IMR-90 (cell line): ENCODE measurements at places on chromosomes 12 and 14. TPM values are rescaled to one million over a fixed set of nuclear protein-coding genes. Genes with fewer than 3 reads are reported as not detected.

Gene MGST1
- 87.2 and 105 TPM in 2 replicates for total RNA-seq

Gene TEX52
- total RNA-seq, result not detected in 2 replicates

Gene MSI1
- not detected in 2 replicates for total RNA-seq

Gene RERG
- total RNA-seq, result not detected in 2 replicates

Gene MRPL51
- total RNA-seq, result 80.1 and 126 TPM in 2 replicates

Gene BEGAIN
- 0.18 and 0.28 TPM in 2 replicates for total RNA-seq

Gene CHGA
- not detected in 2 replicates for total RNA-seq

Gene MMP14
- 124 and 156 TPM in 2 replicates for total RNA-seq

Gene PHC1
- 9.1 and 9.7 TPM in 2 replicates for total RNA-seq

Gene RPS6KL1
- total RNA-seq, result 0.72 and 1.1 TPM in 2 replicates

Gene PIP4K2C
- total RNA-seq, result 12.5 and 14.4 TPM in 2 replicates

Gene DEPDC4
- total RNA-seq, result 0.72 and 7.5 TPM in 2 replicates

Gene BHLHE41
- total RNA-seq, result 0.72 and 1.1 TPM in 2 replicates

Gene FAM181A
- not detected in 2 replicates for total RNA-seq

DNA sequence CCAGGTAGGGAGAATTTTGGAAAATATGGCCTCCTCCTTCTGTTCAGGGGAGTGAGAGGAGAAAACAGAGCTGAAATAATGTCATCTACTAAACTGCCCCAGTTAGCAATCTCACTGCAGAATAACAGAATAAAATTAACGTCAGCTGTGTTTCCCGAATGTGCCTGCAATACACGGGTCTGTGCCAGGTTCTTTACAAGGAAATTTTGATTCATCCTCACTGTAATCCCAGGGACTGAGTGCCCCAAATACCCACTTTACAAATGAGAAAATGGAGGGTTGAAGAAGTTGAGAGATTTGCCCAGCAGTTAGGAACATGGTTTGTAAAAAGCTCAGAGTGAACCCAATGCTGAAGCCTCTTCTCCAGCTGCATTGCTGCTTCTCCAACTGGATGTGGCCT, 21.3 kb upstream of the SERPINA6 start:
- DNase-seq, result no peak

GRCh38 chr12:131042834-131043245, 89.1 kb downstream of the ADGRD1 start:
- no peak for DNase-seq

GRCh38 chr14:104573930-104574329, 5.6 kb upstream of the C14orf180 start:
- no peak for DNase-seq

DNA sequence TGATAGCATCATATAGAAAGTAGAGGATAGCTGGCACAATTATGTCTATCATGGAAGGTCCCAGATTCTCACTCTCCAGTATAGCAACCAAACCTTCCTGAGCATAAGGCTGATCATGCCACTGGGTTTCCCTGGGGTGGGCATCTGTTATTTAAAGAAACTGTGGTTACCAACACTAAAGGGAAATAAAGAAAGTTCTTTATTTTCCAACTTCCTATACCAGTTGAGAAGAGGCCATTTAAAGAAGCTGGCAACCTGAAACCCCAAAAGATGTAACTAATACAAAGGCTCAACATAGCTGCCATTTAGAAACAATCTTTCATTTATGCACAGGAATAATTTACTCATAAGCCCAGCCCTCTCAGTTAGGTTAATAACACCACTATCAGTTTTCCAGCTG, 3.1 kb downstream of the BCAT1 start:
- no peak for DNase-seq

GRCh38 chr12:13242936-13243335, 46.4 kb downstream of the EMP1 start:
- no peak for DNase-seq

DNA sequence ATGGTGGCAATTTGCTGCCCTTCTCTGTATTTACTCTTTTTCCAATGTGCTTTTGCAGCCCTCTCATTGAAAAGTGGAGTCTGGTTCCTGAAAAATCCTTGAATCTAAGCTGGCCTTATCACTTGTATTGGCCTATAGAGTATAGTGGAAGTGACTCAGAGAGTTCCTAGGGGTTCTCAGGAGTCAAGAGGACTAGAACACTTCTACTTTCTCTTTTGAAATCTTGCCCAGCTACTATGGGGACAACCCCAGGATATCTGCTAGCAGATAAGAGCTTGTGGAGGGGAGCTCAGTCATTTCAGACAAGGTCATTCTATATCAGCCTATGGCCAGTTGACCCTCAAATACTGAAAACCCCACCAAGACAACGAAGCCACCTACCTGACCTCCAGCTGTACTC, 26.7 kb upstream of the WSCD2 start:
- no peak for DNase-seq

DNA sequence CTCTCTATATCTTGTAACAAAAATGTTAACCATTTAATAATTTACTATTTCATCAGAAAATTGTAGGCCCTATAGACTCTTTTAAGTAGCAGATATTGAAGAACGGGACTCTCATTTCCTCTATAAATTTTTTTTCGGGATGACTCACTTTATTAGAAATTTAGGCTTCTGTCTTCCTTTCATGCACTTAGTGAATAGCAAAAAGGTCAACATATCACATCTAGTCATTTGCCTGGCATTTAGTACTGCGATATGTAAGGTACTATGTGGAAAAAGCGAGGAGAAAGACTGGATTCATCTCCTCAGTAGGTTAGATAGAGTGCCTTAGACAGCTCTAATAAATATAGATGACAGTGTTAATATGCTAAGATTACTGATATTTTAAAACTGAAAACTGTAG, 166.3 kb upstream of the PTPRQ start:
- DNase-seq, result no peak

- peak; percentile 55 for DNase-seq
These were observed 58.2 kb downstream of the DICER1 start for GRCh38 chr14:95098984-95099599.

- DNase-seq, result no peak
These were observed 459.6 kb downstream of the ZFP36L1 start for GRCh38 chr14:68333262-68333661.

- peak; percentile 62 for DNase-seq
These were observed 25.9 kb upstream of the BDKRB2 start for GRCh38 chr14:96178461-96179321.

DNA sequence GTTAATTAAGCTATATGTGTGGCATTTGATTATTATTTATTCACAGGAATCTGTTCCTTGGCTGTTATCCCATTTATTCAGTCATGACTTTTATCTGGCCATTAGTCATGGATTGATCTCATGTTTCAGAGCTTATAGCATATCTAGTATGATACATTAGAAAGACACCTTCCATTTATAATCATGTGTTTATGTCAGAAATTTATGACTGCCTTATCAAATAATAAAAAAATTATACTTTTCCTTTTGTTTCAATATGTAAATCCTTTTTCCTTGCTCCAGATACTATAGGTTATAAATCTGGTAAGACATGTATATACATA, 248.0 kb upstream of the PDE3A start:
- no peak for DNase-seq

DNA sequence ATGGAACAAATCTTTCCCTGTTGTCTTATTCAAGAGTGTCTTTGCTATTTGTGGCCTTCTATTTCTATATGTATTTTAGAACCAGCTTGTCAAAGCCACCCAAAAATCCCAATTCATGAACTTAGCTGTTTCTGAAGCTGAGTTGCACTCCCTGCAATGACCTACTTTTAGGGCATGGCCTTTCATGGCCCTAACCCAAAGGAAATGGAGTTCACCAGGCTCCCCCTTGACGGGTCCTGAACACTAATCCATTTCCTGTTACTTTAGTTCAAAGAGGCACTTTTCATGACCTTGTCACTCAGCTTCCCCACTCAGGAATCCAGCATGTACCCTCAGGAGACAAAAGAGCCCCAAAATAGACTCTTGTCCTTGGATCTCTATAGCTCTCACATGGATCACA, 7.6 kb downstream of the TMED8 start:
- no peak for DNase-seq

DNA sequence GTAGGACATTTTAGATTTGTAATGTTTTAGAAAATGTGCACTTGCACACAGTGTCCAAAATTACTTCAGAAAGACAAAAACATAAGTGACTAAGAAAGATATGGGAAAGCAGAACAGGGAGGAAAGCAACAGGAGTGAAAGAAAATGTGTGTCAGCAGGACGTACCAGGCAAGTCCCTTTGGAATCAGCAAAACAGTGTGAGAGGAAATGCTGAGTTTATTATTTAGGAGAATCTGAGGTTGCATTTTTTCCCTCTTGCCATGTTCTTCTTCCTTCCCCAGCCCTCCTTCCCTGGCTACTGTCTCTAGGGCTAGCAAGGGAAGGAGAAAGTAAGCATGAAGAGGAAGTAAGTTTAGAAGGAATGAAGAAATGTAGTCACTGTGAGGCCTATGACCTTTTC, 67.7 kb upstream of the CD163 start:
- no peak for DNase-seq

DNA sequence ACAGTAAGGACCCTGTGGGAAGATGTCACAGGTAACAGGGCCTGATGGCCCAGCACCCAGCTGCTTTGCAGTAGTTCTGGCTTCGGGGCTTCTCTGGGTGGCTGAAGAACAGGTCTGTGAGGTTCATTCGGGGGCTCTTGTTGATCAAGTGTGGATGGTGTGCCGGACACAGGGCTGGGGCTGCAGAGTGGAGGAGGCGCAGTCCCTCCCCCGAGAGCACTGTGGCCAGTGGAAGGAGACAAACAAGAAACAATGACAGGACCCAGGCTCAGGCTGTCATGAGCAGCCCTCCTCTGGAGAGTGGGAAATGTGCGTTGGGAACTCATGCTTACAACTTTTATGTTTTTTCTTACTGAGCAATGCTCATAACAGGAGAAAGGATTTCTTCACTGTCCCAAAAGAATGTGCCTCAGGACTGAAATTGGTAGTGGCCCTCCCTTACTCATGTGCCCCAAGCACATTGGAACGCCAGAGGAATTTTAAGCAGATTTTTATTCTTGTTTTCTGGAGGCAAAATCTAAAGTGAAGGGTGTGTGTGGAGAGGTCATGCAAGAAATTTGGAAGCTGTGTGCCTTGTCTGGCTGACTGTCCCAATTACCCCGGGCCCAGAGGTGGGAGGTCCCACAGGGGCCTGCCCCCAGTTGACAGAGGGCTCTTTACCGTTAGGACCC, 233.8 kb downstream of the CACNA1C start:
- no peak for DNase-seq

GRCh38 chr12:115774148-115774895, 503.2 kb downstream of the MED13L start:
- no peak for DNase-seq

- no peak for DNase-seq
These were observed 11.7 kb downstream of the NAV3 start for GRCh38 chr12:77842430-77842829.

- no peak for DNase-seq
These were observed 73.5 kb downstream of the CDK17 start for GRCh38 chr12:96326628-96327227.

DNA sequence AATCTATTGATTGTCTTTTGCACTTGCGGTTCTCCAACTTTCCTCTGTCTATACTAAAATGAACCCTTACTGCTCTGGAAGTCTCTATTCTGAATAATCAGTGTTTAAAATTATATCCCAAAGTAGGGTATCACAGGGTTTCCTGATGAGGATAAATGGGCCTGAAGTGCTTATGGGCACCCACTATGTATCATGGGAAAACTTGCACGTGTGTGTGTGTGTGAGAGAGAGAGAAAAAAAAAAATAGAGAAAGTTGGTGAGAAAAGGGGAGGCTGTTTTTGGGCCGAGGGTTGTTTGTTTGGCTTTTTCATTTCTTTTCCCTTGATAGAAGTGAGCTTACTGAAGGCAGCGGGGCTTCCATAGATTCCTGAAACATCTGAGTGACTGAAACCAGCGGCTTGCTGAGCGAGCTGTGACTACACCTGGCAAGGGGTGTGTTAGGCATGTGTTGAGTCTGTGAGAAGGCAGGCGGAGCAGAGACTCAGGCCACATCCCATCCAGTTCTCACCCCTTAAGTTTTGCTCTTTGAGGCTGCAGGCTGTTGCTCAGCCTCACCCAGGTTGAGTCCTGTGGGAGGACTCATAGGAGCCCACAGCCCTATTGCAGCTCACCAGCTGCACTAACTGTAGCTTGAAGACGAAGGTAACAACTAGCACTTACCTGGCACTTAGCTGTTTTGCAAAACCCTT, 17.2 kb downstream of the PPFIBP1 start:
- no peak for DNase-seq

- DNase-seq, result no peak
These were observed 40.8 kb downstream of the DBX2 start for GRCh38 chr12:45010059-45010458.

DNA sequence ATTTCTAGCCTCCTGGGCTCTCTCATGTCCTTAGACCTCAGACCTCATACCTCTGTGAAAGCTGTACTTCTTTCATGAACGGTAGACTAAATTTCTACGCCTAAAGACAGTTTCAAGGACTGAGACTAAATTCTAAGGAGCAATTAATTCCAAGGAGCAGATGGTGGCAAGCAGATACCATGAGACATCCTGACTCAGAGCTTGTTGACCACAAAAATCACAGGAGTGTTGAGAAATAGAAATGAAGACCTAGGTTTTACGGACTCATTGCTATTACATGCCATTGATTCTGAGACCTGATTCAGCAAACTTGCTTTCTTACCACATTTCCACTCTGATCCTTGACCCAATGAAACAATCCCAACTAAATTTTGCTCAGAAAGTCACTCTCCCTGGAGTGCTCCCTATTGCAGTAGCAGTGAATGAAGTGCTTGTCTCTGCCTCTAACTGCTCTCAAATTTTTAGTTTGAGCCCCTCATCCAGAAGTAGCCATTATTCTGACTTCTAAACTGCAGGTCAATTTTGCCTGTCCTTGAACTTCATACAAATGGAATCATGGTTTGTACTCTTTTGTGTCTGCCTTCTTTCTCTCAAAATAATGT, 52.0 kb downstream of the PEX5 start:
- DNase-seq, result peak; percentile 57

- DNase-seq, result no peak
These were observed 16.5 kb downstream of the CLEC1A start for GRCh38 chr12:10082117-10082874.

DNA sequence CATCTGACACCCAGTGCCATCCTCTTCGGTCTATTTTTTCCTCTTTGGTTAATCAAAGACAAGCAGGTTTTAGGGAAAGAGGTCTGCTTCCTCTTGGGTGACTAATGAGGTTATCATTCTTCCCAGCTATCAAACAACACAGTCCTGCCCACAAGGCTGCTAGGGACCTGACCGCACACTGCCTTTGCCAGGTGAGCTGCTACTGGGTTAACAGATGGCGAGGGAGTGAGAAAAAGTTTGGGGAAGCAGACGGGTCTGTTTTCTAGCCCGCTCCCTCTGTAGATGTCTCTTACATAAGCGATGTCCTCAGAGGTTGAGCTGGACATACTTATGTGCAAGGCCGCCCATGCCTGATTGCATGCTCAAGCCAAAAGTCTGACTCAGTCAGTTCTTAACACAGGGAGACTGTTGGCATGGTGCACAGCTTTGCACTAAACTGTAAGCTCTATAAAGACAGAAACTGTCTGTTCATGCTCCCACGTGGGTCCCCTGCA, 94.1 kb downstream of the SLC15A4 start:
- no peak for DNase-seq

DNA sequence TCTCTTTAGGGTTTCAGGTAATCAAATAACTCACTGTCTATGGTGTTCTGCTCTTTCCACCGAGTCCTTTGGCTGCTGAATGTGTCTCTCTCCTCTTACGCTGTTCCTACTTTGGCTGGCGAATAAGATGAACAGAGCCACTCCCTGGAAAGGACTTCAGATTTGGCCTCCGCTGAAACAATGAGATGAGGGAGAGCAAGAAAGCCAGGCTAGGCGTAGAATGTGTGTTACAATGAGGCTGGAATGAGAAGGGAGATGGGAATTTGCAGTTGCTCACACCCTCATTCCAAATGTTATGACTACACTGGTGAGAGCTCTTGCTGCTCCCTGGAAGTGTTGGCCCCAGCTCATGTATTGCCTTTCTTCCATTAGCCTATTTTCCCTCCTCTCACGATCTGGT, at the start of gene MFAP5:
TSS of gene MFAP5 (minus strand) at position 234 of the 400 bp plus-strand sequence. CDS start 722 bp downstream, outside the sequence.
- DNase-seq, result peak; percentile 25

GRCh38 chr12:92155733-92156132, 10.1 kb upstream of the BTG1 start:
- DNase-seq, result peak; percentile 46
